Upper lobe of right lung (tissue), 1 donor: ENCODE measurements at places on chromosomes 3 and 15. TPM values are rescaled to one million over a fixed set of nuclear protein-coding genes. Genes with fewer than 3 reads are reported as not detected.

RTP1 gene
- not detected for total RNA-seq

CASR gene
- total RNA-seq = 0.20 TPM

ARPC4 gene
- 148 TPM for total RNA-seq

DNA sequence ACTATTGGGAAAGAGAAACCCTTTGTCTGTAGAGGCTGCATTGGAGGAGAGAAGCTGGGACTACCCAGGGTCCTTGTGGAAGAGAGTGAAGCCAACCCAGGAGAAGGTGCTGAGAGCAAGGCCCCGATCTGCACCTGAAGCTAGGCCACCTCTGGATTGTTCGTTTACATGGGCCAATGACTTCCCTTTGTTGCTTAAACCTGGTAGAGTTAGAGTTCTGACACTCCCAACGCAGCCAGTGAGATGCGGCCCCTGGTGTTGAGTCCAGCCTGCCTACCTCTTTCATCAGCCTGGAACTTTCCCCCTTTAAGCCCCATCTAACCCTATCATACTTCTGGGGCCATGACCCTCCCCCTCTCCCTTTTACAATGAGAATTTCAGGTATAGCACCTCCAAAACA, 30.8 kb downstream of the CCDC13 start:
- DNase-seq = no peak
- no peak overlapping the region for H3K27ac ChIP-seq
- H3K4me3 ChIP-seq = no peak overlapping the region
- no peaks in the 10 kb centered on the region for H3K36me3 ChIP-seq
- no peaks in the 10 kb centered on the region for H3K27me3 ChIP-seq

GRCh38 chr3:8488877-8489276, 12.7 kb upstream of the LMCD1 start:
- DNase-seq = no peak
- H3K4me1 ChIP-seq = peaks cover 11% of the 10 kb centered on the region
- H3K27me3 ChIP-seq = no peaks in the 10 kb centered on the region
- H3K27ac ChIP-seq = no peak overlapping the region

DNA sequence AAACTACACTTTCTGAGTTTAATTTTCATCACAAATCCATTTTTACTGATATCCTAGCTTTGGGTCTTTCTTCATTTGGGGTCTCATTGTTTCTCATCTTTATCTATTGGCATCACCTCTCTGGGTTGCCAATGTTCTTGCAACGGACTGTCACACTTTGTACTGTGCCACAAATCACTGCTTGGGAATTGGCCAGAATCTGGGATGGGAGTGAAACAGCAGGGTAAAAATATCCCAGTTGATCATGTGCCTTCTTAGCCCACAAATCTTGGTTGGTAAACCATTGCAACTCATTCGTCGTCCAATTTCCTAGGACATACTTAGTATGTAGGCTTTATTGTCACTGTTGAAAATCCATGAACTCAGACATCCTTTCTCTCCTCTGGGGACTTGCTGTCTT, 698.5 kb downstream of the OTOL1 start:
- no peak for DNase-seq
- H3K4me3 ChIP-seq = no peak overlapping the region
- no peaks in the 10 kb centered on the region for H3K4me1 ChIP-seq
- H3K36me3 ChIP-seq = no peaks in the 10 kb centered on the region
- H3K27me3 ChIP-seq = no peaks in the 10 kb centered on the region

GRCh38 chr15:101490922-101491733, 1.6 kb upstream of the PCSK6 start:
- H3K4me3 ChIP-seq = no peak overlapping the region
- no peak for DNase-seq
- H3K27ac ChIP-seq = no peak overlapping the region
- H3K4me1 ChIP-seq = peaks cover 6% of the 10 kb centered on the region

UBP1 gene
- 62.9 TPM for total RNA-seq

DNA sequence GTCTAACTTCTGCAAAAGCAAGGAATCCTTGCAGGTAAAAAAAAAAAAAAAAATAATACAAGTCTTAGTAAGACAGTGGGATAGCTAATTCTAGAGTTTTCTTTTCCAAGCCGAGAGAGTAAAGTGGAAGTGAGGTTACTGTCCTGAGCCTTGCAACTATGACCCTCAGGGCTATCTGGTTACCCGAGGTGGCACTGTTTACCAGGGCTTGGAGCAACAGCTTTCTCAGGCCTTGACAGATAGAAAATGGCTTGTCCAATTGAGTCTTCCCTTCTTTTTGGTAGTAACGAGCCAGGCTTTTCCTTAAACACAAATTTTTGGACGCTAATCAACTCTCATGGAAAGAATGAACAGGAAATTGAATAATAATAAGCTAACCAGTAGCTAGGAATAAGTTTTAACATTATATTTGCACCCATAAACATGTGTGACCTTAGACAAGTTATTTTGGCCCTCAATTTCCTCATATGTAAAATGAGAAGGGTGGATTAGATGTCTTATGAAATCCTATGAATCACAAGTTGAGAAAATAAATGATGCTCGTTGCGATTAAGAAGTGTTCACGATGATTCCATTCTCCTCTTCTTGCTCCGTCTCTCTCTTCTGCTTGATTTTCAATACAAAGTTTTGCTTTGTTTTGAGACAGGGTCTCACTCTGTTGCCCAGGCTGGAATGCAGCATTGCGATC, 236.9 kb upstream of the KBTBD8 start:
- H3K4me1 ChIP-seq = peaks cover 3% of the 10 kb centered on the region
- no peak for DNase-seq
- H3K4me3 ChIP-seq = no peak overlapping the region
- H3K27me3 ChIP-seq = no peaks in the 10 kb centered on the region
- H3K27ac ChIP-seq = no peak overlapping the region

CX3CR1 gene
- 8.3 TPM for total RNA-seq

TRIM42 gene
- total RNA-seq = not detected

GRCh38 chr3:143627336-143627735, 220.9 kb downstream of the SLC9A9 start:
- no peaks in the 10 kb centered on the region for H3K4me1 ChIP-seq
- no peak overlapping the region for H3K27ac ChIP-seq
- no peaks in the 10 kb centered on the region for H3K27me3 ChIP-seq
- no peak for DNase-seq
- H3K4me3 ChIP-seq = no peak overlapping the region
- H3K36me3 ChIP-seq = no peaks in the 10 kb centered on the region

CTXN2 gene
- total RNA-seq = not detected

SLC22A14 gene
- total RNA-seq = 0.20 TPM

DNA sequence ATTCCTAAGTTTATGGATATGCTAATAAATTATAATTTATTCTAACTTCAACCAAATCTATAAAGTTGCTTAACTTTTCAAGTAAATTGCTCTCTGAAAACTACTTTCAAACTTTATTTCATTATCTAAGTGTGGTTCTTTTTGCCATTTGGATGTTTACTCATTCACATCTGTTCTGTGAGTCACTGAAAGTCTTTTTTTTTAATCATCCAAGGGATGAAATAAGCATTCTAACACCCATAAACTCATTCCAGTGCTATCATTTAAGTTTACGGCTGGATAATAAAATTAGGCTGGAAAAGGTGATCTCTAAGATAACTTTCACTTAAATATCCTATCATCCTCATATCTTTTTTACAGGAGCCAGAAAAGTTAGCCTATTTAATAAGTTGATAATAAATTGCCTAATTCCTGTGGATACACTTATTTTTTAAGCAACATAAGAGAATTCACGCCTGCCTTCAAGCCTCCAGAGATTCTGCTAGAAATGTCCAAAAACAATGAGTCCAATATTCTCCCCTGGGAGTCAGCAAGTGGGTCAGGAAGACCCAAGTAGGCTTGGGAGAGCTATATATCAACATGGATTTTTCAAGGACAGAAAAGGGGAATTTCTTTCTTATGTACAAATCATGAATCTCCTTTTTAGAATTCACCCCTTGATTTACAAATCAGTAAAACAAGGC, 25.8 kb downstream of the SCG3 start:
- no peak overlapping the region for H3K4me3 ChIP-seq
- DNase-seq = no peak
- H3K4me1 ChIP-seq = no peaks in the 10 kb centered on the region
- no peak overlapping the region for H3K27ac ChIP-seq
- no peaks in the 10 kb centered on the region for H3K27me3 ChIP-seq

OIP5 gene
- total RNA-seq = 0.55 TPM

ADAMTS7 gene
- total RNA-seq = 9.1 TPM

PSTPIP1 gene
- total RNA-seq = 16.0 TPM

DNA sequence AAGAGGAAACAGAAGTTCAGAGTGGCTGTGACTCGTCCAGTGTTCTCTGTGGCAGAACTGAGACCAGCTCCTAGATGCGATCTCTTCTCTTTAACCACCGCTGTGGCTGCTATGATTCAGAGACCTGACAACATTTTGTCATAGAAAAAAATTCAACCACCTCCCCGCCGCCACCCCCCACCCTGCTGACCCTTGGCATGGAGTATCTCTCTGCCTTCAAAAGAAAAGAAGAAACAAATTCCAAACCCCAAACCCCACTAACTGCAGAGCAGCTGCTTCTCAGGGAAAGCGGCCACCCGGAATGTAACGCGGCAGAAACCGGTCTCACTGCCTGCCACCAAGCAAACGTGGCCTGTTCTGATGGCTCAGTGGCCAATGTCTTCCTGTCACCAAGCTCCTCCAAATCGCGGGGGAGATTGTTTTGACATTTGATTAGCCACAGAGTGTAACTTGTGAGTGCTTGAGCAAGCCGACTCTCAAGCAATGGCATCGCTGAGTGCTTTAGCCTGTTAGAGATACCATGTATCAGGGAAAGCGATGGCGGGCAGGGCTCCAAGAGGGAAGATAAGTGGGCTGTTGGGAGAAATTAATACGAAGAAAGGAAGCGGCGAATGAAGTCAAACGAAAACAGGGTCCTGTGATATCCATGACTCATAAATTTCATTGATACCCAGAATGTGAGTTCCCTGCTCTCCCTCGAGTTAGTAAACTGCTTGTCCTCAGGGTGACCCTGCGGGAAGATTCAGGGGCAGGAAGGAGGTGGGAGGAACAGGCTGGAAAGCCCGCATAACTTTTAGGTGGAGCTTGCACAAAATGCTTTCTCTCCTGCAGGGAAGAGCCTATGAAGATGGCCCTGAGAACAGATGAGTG, 44.8 kb upstream of the TLE3 start:
- peaks cover 38% of the 10 kb centered on the region for H3K4me1 ChIP-seq
- no peaks in the 10 kb centered on the region for H3K36me3 ChIP-seq
- H3K4me3 ChIP-seq = no peak overlapping the region
- peak; percentile 76 for DNase-seq
- no peak overlapping the region for H3K27ac ChIP-seq

EPHA3 gene
- 5.1 TPM for total RNA-seq

GRCh38 chr3:112794622-112795172, 52.0 kb downstream of the CD200R1L start:
- H3K27ac ChIP-seq = no peak overlapping the region
- no peaks in the 10 kb centered on the region for H3K27me3 ChIP-seq
- H3K4me1 ChIP-seq = peaks cover 11% of the 10 kb centered on the region
- H3K36me3 ChIP-seq = no peaks in the 10 kb centered on the region

FBXO40 gene
- 0.09 TPM for total RNA-seq

SLC12A8 gene
- 11.8 TPM for total RNA-seq

DNA sequence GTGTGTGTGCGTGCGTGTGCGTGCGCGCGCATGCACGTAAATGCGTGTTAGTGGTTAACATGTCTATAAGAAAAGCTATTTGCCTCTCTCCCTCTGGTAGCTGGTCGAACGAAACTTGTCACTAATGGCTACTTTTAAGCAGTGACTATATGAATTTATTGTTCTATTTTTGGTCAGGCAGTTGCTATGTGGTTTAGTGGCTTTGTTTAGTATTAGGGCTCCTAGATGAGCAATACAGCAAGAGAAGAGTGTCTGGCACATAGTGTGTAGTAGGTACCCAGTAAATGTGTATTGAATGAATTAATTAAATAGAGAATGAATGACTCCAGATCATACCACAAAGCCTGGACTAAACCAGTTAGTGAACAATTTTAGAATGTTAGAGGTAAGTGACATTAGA, 171.6 kb downstream of the PPM1L start:
- H3K36me3 ChIP-seq = no peaks in the 10 kb centered on the region
- H3K4me3 ChIP-seq = no peak overlapping the region
- H3K27ac ChIP-seq = no peak overlapping the region
- no peak for DNase-seq

GRCh38 chr3:160622263-160623045, 54.5 kb upstream of the ARL14 start:
- H3K27ac ChIP-seq = no peak overlapping the region
- DNase-seq = no peak
- no peaks in the 10 kb centered on the region for H3K36me3 ChIP-seq
- H3K27me3 ChIP-seq = no peaks in the 10 kb centered on the region

GRCh38 chr15:53837263-53837662, 77.8 kb upstream of the WDR72 start:
- no peaks in the 10 kb centered on the region for H3K36me3 ChIP-seq
- peak; percentile 72 for DNase-seq
- no peaks in the 10 kb centered on the region for H3K27me3 ChIP-seq
- no peaks in the 10 kb centered on the region for H3K4me1 ChIP-seq

CATSPER2 gene
- 3.3 TPM for total RNA-seq

DNA sequence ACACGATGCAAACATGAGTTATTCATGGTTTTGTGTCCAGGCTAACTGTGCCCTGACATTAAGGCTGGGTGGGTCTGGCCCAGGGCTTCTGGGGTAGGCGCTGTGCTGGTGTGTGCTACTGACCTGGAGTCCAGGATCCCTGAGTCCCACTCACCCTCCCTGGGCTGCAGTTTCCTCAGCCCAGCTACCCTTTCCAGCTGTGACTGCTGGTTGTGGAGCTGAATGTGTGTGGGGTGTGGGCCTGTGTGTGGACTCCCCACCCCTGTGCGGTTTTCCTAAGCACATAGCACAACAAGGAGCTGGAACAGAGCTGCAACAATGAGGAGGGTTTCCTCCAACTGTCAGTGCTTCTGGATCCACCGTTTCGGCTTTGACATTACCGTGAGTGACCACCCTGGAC, 38.0 kb downstream of the SMAD3 start:
- H3K36me3 ChIP-seq = no peaks in the 10 kb centered on the region
- no peak for DNase-seq
- peaks cover 76% of the 10 kb centered on the region for H3K4me1 ChIP-seq
- no peaks in the 10 kb centered on the region for H3K27me3 ChIP-seq

GOLGA8K gene
- 2.1 TPM for total RNA-seq

GRCh38 chr3:124762661-124763011, 32.4 kb downstream of the UMPS start:
- H3K4me1 ChIP-seq = peaks cover 3% of the 10 kb centered on the region
- peaks cover 38% of the 10 kb centered on the region for H3K36me3 ChIP-seq
- no peaks in the 10 kb centered on the region for H3K27me3 ChIP-seq
- no peak overlapping the region for H3K27ac ChIP-seq
- no peak overlapping the region for H3K4me3 ChIP-seq
- DNase-seq = no peak
